ENCODE measurements at places on chromosomes 13 and 19. TPM values are rescaled to one million over a fixed set of nuclear protein-coding genes. Genes with fewer than 3 reads are reported as not detected.
A peak's percentile ranks its signal among the peaks of the same experiment; 100 is the strongest.

LRRC8E gene
- 4.8 TPM for total RNA-seq

ZNF284 gene
- 4.0 TPM for total RNA-seq

ZNF224 gene
- 15.8 TPM for total RNA-seq

ZNF765 gene
- 33.4 TPM for total RNA-seq

TPM4 gene
- 288 TPM for total RNA-seq

SRRM5 gene
- total RNA-seq, result not detected

MIA gene
- not detected for total RNA-seq

VRK3 gene
- total RNA-seq, result 20.4 TPM

RAB8A gene
- 49.7 TPM for total RNA-seq

TMPRSS9 gene
- total RNA-seq, result 0.16 TPM

KLF1 gene
- 1.1 TPM for total RNA-seq

NOVA2 gene
- 14.9 TPM for total RNA-seq

PLA2G4C gene
- total RNA-seq, result 3.4 TPM

- no peak for DNase-seq
Observed at GRCh38 chr19:19155495-19156219, 14.4 kb downstream of the MEF2B start.

DNA sequence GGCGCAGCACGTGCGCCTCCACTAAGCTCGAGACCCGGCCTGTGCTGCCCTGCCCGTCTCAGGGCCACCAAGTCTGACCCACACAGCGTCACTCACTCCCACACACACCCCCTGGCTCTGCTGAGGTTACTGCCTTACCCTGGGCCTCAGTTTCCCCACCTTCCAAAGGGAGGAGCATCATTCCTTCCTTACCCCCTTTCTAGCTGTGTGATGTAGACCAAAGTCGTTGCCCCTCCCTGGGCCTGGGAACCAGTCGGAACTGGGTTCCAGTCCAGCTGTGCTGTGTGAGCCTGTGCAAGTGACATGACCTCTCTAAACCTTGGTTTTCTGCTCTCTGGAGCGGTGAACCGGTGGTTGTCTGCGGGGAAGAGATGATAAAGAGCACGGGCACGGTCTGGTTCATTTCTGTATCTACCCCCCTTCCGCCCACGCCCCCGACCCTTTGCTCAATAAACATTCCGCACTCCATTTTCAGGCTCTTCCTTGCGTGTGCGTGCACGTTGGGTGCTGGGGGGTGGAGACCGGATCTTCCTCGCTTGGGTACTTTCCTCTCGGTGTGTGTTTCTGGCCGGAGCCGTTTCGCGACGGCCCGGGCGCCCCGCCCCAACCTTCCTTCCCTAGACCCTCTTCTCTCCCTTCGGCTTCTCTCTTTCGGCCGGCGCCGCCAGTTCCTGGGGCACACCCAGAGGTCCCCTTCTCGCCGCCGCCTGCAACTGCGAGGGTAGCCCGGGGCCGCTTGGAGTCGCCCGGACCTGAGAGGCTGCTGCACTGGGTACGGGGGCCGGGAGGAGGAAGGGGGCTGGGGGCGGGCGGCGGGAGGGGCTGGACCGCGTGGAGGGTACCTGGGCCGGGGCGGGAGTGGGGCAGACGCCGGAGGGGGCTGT lies at the start of gene ZNF581:
Gene ZNF581 (plus strand): TSS at position 647 of the 884 bp plus-strand sequence. CDS start 923 bp downstream, outside the sequence.
- peak; percentile 85 for DNase-seq

DNA sequence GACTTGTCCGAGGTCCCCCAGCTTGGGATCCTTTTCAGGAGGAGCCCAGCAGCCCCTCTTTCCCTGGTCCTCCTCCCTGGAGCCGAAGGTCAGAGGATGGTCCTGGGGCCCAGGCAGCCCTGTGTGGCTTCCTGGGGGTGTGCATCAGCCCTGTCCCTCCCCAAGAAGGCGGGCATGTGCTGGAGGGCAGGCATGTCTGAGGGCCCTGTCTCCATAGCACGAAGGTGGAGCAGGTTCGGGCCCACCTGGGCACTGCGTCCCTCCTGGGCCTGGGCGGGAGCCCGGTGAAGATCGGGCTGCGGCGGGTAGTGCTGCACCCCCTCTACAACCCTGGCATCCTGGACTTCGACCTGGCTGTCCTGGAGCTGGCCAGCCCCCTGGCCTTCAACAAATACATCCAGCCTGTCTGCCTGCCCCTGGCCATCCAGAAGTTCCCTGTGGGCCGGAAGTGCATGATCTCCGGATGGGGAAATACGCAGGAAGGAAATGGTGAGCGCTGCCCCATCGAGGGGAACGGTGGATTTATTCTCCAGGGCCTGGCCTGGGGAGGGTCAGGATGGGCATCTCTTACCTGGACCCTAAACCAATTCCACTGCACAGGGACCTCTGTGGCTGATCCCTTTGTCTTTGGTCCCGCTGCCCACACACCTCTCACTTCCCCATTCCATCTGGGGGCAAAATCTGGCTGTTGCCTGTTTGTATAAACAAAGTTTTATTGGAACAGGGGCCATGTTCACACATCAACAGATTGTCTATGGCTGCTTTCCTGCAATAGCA lies 10.9 kb downstream of the TIMM13 start:
- DNase-seq, result no peak

GRCh38 chr13:93698016-93698613 lies 471.5 kb downstream of the GPC6 start:
- no peak for DNase-seq

GRCh38 chr19:1811472-1811894 lies 593 bp downstream of the ATP8B3 start:
- no peak for DNase-seq

- DNase-seq, result no peak
Observed at GRCh38 chr13:101998129-101998528, 403.7 kb downstream of the FGF14 start.

GRCh38 chr19:9580728-9581127 lies 3.6 kb downstream of the ZNF121 start:
- DNase-seq, result no peak

- no peak for DNase-seq
Observed at GRCh38 chr13:90402102-90402501, 945.4 kb upstream of the MIR17HG start.

GRCh38 chr13:44159633-44160279 lies 213.9 kb upstream of the SERP2 start:
- no peak for DNase-seq

DNA sequence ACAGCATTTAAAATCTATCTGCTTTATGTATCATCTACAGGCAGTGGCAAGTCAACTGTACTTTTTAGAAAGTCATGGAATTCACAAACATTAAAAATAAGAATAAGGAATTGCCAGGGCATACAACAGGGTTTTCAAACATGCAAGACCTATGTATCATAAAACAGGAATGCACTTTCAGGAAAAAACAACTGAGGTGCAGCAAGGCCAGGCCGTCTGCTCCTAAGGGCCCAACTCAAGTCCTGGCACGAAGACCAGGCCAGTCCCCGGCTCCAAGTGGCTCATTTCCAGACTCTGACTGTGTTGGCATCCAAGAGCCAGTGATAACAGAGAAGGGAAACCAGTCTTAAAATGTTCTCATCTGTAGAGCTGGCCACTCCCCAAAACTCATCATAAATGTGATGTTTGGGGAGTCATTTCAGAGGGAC lies 7.1 kb downstream of the RFX2 start:
- no peak for DNase-seq

DNA sequence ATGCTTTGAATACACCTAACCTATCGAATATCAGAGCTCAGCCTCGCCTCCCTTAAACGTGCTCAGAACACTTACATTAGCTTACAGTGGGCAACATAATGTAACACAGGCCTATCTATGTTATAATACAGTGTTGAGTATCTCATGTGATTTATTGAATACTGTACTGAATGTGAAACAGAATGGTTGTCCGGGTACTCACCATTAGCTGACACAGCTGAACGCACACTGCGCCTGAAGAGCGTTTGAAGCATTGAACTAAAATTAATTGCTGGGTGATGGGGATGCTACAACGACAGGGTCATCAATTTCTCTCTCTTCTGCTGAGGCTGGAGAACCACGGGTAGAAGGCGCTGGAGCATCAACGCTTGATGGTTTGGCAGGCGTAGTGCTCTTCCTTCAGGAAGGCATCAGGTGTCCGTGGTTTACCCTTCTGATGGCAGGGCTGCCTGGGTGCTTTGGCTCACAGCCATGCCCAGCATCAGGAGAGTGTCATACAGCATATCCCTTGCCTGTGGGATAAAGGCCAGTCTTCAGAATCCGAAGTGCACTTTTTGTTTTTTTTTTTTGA lies 46.9 kb upstream of the UBE2L5 start:
- DNase-seq, result no peak

- peak; percentile 43 for DNase-seq
Observed at GRCh38 chr19:11964496-11964857, 363 bp upstream of the ZNF763 start.

DNA sequence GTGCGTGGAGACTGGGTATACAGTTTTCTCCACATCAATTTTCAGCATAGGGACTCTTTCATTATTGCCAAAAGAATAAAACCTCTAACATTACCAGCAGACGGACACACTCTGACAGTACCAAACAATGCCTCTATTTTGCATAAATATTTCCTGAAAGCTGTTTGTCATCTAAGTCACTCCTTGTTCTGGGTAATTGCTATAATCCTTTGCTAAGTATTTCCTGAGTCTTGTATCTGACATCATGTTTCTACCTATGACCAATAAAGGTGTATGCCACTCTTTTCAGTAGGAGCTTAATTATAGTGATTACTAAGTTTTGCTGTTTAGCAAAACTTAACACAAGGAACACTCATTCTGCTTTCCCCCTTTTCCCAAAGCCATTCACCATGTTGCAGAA lies 886.5 kb downstream of the SLITRK6 start:
- DNase-seq, result no peak

- no peak for DNase-seq
Observed at GRCh38 chr13:23392925-23393645, 40.4 kb downstream of the SACS start.

DNA sequence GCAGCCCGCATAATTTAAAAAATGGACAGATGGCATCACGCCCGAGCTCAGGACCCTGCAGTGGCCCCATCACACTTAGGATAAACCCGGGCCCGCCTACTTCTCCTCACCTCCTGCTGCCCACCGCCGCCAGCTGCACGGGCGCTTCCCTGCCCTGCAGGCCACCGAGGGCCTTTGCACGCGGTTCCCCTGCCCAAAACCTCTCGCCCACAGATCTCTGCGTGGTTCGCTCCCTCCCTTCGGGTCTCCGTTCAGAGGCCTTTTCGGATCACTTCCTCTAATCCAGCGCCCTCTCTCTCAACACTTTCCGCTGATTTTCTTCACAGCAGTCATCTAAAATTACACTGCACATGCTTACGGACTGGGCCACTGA lies 1.8 kb downstream of the SHISA7 start:
- peak; percentile 54 for DNase-seq

- DNase-seq, result peak; percentile 94
Observed at GRCh38 chr19:5397804-5398692, 57.2 kb upstream of the ZNRF4 start.

DNA sequence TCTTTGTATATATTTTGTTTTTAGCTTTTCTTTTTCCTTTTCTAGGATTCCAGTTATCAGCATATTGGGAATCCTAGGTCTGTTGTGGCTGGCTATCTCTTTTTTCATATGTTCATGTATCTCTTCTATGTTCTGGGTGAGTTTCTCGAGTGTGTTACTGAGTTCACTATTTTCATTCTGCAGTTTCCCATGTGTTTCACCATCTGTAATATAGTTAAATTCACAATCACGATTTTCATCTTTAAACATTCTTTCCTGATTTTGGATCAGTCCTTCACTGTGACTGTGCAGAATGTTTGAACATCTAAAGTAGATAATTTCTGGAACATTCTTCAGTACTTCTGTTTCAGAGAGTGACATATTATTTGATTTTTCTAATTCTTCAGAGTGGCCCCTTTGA lies 862.1 kb downstream of the OLFM4 start:
- DNase-seq, result no peak

DNA sequence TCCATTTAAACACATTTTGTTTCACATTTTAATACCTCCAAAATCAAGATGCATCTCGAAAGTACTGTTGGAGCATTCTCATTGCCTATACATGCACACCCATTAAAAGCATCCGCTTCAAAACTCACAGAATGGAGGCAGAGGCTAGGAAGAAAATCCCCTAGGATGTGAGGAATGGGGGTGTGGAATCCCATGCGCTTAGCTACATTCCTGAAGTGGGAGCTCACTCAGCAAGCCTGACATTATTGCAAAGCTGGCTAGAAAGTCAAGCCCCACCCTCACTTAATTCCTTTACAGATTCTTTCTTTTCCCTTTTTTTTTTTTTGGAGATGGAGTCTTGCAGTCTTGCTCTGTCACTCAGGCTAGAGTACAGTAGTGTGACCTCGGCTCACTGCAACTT lies 4.6 kb upstream of the FAM32A start:
- DNase-seq, result peak; percentile 54

DNA sequence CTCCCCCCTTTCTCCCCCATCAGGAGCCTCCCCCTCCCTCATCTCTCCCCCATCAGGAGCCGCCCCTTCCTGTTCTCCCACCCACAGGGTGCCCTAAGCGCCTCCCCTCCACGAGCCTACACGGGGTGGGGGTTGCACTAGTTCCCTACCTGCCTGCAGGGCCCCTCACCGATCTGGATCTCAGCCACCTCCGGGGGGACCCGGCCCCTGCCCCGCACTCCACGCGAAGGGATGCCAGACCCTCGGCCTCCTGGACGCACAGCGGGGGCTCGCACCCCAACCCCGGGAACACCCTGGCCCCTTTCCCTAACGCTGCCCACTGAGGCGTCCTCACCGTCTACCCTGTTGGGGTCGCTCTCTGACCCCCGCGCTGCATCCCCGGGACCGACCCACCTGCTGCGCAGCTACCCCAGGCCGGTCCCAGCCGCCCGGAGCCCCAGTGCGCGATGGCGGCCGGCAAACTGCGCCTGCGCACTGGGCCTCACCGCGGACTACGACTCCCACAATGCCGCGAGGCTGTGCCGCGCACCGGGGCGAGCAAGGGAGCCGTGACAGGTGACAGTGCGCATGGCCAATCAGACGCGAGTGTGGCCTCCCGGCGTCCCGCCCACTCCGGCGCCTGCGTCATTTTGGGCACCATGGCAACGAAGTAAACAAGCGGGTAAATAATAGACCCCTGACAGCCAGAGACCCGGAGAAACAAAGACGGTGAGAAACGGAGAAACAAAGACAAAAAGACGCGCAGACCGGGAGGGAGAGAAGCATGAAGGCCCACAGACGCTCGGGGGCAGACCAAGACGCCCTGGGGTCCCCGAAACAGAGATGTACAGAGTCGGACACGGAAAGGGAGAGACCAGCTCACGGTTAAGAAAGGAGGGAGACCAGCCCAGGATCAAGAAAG lies at the start of gene ZSCAN18:
Gene ZSCAN18 (minus strand): TSS at position 451 of the 901 bp plus-strand sequence. CDS start 7,964 bp downstream, outside the sequence.
- peak; percentile 99 for DNase-seq

DNA sequence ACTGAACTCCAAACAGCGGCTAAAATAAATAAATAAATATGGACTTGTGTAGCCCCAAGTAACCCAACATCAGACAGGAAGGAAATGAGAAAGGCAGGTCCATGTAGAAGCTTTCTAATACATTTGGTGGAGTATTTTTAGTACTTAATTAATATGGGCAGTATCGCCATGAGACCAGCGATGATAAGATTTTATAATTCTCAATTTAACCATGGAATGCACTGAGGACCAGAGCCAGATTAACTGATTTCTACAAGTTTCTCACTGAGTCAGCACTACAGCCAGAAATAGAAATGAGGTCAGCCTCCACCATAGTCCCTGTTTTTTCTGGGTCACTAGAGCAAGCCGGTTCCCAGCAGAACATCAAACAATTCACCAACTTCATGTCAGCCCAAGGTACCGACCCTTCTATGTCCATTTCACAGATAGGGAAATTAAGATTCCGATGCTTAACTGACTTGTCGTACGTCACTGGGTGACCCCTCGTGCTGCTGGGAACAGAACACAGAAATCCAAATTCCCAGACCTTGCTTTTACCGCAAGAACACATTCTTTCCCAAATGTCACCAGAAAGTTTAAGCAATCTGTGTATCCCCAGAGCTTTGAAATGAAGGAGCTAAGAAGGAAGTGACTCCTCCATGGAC lies 90.4 kb downstream of the COL4A1 start:
- DNase-seq, result no peak

Measured in GM23338 (cell line).